Fibroblast of villous mesenchyme (primary cell): ENCODE measurements at places on chromosomes 3 and 15. TPM values are rescaled to one million over a fixed set of nuclear protein-coding genes. Genes with fewer than 3 reads are reported as not detected.

- DNase-seq: no peak
These were observed 18.0 kb downstream of the PLA2G4F start for GRCh38 chr15:42138411-42138810.

GRCh38 chr3:66322436-66322835, 101.6 kb downstream of the SLC25A26 start:
- DNase-seq: no peak

The REC114 gene
- total RNA-seq: not detected in 2 replicates

GRCh38 chr3:121998030-121998580, 23.9 kb downstream of the ILDR1 start:
- peak; percentile 52 for DNase-seq

GRCh38 chr3:108448593-108448992, 61.8 kb downstream of the MYH15 start:
- DNase-seq: no peak

DNA sequence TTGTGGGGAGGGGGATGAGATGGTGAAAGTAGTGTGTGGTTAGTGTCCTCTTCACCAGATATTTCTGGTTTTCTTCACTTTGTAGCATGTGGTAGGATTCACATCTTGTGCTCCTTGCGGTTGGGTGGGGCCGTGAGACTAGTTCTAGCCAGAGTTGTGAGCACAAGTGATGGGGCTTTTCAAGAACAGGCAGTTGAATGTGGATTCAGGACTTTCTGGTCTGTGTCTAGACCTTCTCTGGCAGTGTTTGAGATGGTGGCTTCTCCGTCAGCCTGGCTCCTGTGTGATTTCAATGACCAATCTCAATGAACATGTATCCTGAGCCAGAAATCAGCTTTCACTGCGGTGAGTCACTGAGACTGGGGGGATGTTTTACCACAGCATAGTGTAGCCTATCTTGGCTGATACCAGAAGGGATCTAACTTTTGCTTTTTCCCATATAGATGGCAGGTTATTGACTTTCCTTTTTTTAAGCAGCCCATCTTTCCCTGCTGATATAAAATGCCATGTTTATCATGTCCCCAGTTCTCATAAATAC, 82.6 kb downstream of the RPLP1 start:
- no peak for DNase-seq

DNA sequence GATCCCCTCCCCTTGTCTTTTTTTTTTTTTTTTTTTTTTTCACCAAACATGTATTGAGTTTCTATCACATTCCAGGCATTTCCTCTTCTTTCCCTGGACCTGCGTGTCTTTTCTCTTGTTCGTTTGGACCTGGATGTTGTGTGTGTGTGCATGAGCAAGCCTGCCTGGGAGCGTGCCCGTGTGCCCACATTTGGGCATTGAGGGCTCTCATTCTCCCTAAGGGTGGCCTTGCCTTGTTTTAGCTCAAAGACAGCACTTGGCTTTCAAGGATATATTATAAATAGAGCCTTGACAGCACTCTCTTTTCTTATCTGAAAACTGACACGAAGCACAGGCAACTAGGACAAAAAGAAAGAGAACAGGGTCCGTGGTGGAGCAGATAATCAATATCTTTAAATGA, 39.0 kb upstream of the SLC25A26 start:
- DNase-seq: no peak

GRCh38 chr3:144073698-144074097, 102.1 kb downstream of the DIPK2A start:
- no peak for DNase-seq

GRCh38 chr15:67812241-67812644, 13.1 kb upstream of the SKOR1 start:
- DNase-seq: no peak

DNA sequence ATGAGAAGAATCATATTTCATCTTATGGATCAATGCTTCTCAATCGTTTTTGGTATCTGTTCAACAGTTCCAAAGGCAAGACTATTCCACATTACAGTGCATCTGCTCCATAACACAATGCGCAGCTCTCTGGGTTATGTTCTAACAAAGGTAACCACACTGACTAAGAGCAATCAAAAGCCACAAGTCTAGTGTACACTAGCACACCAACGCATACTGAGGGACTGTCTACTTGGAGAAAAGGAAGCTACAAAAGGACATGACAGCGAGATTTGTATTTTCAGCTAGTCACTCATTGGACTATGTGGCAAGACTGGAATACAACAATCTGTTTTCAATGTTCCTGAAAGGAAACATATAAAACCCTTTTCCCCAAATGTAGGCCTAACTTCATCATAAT, 35.8 kb downstream of the SETD2 start:
- DNase-seq: no peak

- DNase-seq: no peak
These were observed 58.5 kb upstream of the KLF13 start for GRCh38 chr15:31268108-31268501.

The AMT gene
- total RNA-seq: 1.3 and 1.7 TPM in 2 replicates

The CMTM8 gene
- total RNA-seq: not detected in 2 replicates

The ZNF80 gene
- total RNA-seq: under 0.01 TPM in 1 of 2 replicates, not detected in the other

GRCh38 chr3:28337230-28337629, 11.3 kb upstream of the ZCWPW2 start:
- DNase-seq: no peak

The CD96 gene
- 0.32 TPM in 1 of 2 replicates, not detected in the other for total RNA-seq

DNA sequence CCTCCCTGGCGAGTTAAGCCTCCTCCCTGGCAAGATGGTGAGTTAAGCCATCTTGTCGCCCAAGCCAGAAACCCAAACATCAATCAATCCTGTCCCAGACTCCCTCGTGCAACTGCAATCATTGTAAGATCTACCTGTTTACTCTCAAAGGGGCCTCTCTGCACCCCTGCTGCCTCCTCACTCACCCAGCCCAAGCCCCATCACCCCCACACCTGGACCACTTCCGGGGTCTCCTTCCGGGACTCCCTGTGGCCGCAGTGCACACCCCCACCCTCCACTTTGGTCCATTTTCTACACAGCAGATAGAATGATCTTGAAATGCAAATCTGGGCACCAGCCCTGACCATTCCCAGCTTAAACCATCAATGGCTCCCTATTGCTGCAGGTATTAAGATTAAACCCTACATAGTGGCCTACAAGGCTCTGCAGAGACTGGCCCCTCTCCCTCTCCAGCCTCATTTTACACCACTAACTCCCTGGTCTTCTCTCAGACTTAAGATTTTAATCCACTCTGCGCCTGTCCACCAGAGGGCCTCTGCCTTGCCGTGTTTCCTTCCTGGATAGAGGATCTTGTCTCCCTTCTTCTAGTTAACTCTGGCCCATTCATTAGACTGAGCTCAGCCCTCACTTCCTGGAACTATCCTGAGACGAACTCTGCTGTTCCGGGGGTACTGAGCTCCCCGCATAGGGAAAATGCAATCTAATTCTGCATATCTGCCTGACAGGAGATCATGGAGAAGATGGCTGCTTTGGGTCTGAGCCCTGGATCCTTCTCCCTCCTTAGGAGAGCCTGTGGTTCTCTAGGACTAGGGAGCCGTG, 41.9 kb upstream of the SLC6A1 start:
- DNase-seq: peak; percentile 36

- peak; percentile 3 for DNase-seq
These were observed 82.6 kb upstream of the CNTN6 start for GRCh38 chr3:1010228-1010627.

DNA sequence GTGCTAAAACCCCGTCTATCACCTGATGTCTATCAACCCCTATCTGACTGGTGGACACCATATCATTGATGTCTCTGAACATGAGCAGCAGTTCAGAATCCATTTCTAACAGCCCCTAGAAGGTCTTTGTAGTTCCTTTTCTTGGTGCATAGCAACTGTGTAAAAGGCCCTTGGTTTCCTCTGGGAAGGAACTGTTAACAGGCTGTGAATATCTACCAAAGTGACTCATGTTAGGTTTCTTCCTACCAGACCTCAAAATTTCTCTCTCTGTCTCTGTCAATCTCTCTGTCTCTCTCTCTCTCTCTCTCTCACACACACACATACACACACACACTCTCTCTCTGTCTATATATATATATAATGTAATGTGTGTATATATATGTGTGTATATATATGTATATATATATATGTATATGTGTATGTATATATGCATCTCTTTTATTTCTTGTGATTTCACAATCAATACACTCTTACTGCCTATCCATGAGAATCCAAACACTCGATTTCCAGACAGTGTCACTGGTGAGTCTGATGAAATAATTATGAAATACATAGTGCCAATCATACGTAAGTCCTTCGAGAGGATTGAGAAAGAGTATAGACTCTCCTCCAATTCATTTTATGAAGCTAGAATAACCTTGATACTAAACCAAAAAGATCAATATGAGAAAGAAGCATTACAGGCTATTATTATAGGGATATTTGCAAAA, 335.9 kb upstream of the SLCO3A1 start:
- DNase-seq: no peak

The NTRK3 gene
- 0.32 TPM in 1 of 2 replicates, not detected in the other for total RNA-seq

DNA sequence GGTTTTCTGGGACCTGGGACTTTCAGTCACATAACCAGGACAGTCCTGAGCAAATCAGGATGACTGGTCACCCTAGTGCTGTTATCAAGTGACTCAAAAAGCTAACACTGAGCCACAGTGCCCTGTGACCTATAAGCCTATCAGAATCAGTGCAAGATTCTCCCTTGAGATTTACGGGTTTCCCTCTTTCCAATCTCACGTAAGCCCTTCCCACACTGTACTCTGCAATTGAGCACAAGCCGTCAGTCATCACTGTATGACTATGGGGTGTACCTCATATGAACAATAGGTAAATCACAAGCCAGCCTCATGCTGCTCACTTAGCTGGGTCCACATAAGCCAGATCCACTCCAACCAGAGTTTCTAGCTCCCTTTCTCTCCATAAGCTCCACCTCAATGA, 21.0 kb upstream of the CLDN18 start:
- DNase-seq: no peak

DNA sequence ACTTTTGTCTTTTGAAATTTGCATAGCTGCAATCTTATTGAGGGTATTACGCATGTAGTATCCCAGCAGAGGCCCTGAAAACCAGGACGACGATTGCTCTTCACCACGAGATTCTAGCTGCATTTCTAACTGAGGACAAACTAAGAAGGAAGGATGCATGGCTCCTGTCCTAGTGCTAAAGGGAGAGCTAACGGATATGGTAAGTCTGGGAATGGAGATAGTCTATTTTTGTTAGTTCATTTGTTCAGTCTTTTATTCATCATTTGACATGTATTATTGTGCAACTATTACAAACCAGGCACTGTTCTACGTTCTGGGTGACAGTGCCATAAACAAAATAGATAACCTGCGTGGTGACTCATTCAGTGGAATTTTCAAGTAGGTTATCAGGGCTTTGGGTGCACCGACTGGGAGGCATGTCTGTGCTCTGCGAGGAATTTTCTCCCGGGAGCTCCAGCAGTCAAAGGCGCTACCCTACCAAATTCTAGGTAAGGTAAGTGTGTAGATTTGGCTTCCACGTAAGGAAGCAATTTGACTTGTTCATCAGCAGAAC, 51.9 kb upstream of the ETV5 start:
- peak; percentile 70 for DNase-seq

The HMG20A gene
- total RNA-seq: 30.9 and 36.7 TPM in 2 replicates

GRCh38 chr3:181725830-181726229, 14.1 kb downstream of the SOX2 start:
- no peak for DNase-seq

GRCh38 chr15:55110446-55110845, 86.3 kb downstream of the RSL24D1 start:
- no peak for DNase-seq

GRCh38 chr3:17515445-17516234, 226.8 kb downstream of the TBC1D5 start:
- DNase-seq: peak; percentile 62

The SPTBN5 gene
- 0.32 and 0.43 TPM in 2 replicates for total RNA-seq

DNA sequence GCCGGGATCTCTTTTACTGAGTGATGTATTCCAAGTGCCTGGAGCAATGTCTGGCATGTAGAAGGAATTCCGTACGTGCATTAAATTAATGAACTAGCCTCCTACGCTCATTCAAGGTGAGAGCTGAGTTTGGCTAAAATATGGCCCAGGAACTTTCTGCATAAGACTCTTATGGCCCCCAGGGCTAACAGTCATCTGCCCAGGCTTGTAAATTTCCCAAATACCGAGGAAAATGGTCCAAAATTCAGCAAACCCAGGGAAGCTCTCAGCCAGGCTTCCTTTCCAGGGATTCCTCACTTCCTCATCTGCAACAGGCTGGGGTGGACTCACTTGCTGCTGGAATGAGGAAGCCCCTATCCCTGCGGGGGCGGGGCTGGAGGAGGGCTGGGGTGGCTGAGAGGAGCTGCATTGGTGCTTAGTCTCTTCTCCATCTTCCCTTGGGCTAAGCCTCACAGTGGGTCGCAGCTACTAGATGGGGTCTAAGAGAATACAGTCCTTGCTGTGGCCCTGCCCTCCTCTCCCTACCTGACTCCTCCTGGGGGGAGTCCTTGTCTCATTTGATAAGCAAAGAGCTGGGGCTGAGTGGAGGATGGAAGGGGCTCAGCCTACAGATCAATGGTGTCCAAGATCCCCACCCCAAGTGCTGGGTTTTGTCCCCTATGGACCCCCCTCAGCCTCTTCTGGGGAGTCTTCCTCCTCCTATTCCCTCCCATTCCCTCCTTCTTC, 28.5 kb upstream of the APOD start:
- DNase-seq: peak; percentile 12

The SEMA6D gene
- 3.0 and 17.4 TPM in 2 replicates for total RNA-seq
